RPMI8226 (cell line): ENCODE measurements at places on chromosomes 12 and 14.

DNA sequence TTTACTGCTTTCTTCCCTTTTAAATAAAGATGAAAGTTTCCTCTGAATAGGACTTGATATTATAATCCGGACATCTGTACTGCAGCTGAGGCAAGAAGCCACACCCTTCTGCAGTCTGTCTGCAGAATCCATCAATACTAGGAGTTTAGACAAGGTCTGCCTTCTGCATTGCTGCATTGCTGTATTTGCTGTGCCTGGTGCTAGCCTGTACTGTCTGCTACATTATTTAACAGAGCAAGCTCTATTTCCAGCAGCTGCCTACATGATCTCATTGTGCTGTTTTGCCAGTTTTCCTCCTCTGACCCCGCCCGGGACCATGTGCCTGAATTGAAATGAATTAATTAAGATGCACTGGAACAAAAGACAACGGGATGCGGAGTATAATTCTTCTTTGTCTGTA lies 1.7 kb downstream of the TUBA1A start:
- DNase-seq, result no peak

DNA sequence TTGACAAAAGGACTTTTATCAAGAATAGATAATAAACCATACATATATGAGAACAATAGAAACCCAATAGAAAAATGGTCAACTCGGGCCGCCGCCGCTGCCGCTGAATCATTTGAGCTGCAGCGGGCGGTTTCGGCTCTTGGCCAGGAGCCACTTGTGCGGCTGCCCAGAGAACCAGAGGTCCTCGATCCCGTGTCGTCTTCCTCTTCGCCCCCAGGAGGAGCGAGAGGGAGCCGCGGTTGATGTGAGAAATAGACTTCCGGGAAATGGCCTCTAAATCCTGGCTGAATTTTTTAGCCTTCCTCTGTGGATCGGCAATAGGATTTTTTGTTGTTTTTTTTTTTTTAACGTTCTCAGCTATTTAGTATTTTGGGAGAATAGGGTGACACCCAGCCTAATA lies 44.8 kb downstream of the CPSF6 start:
- peak; percentile 79 for DNase-seq

GRCh38 chr12:124301084-124301654 lies 6.3 kb downstream of the RFLNA start:
- DNase-seq, result no peak

- DNase-seq, result no peak
These were observed 17.8 kb downstream of the E2F7 start for GRCh38 chr12:77047341-77048109.

- no peak for DNase-seq
These were observed 84.6 kb downstream of the GALNT9 start for GRCh38 chr12:132244724-132245295.

DNA sequence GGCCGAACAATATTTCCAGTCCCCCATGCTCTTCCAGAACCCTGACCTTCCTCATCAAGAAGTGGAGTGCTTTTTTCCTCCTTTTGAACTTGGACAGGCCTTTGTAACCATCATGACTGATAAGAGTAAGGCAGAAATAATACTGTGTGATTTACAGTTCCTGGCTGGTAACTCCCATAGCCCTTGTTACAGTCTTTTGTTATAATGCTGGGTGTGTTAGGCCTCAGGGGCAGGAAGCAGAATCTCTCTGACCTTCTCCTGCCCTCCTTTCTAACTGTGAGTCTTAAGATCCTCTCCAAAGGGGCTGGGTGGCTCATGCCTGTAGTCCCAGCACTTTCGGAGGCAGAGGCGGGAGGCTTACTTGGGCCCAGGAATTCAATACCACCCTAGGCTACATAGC lies 59.5 kb downstream of the BCAT1 start:
- no peak for DNase-seq

DNA sequence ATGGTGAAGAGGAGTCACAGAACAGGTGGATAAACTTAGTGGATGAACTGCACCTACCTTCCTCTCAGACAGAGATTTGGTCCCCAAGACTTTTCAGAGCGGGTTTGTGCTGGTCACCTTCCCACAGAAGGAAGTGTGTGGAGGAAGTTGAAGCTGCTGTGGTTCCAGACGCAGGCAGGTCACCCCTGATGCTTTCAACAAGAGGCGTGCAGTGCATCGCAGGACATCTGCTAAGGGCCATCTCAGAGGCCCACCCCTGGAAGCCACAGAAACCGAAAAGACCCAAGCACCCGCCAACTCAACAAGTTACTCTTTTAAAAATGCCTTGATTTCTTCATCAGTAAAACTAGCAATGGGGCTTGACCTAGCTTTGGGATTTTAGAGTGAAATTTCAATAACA lies 1.0 kb upstream of the GPX2 start:
- DNase-seq, result no peak

- DNase-seq, result peak; percentile 56
These were observed 718.0 kb downstream of the C12orf50 start for GRCh38 chr12:87311206-87311605.

GRCh38 chr14:104095426-104096310 lies 10.2 kb downstream of the ASPG start:
- no peak for DNase-seq

DNA sequence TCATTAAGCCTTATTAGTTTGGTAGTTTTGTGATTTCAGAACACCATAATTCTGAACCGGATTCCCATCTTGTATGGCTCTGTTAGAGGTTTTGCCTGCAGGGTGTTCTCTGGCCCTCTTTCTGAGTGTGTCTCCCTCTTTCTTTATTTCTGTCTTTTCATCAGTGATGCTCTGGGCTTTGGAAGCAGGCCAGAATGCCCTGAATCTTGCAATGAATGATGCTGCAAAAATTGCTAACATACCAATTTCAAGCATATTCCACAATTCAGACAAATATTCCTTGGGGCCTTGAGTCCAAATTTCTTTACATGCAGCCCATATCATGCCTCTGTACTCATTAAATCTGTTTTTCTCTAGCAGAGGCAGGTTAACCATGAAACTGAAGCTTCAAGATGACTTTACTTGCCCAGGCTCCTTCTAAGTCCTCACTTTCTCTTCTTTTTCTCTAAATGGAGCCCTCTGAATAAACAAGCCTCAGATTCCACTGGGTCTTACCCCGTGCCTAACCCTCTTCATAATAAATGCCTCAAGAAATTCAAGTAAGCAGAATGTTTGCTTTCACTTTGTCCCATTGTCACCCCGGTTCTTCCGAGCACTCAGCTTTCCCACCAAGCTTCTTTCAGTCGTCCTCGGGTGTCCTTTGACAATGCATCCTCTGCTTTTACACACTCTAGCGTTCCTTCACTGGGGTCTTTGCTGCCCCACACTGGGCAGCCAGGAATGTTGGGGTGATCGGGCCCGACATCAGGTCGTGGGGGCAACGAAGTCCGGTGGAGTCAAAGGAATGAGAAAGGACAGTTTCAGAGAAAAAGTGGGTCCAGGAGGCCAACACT lies 78.8 kb upstream of the SLC38A4 start:
- no peak for DNase-seq

DNA sequence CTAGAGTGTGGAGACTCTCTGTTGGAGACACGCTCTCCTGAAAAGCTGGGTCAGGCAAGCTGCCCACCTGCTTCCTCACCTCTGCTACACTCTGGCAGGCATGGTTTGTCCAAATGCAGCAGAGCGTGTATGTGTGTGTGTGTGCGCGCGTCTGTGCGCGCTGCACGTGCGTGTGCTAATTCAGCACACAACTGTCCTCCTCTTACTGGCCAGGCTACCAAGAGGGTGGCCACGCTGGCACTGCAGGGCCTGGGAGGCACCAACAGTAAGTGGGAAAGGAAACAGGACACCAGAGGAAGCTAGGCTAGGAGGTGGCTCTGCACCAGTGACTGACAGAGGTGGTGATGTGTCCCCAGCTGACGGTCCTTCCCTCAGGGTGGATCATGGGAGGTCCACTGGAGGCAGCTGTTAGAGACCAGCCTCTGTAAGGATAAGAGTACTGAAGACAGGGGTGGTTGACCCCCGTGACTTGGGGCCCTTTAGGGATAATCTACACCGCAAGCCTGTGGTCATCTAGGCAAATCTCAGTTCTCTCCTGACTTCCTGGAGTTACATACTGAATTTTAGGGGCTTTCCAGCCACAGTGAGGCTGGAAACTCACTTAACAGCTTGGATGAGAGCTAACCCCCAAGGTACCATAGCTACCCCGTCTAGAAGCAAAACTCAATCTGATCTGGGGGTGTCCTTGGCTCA lies 15.6 kb upstream of the TFCP2 start:
- no peak for DNase-seq

DNA sequence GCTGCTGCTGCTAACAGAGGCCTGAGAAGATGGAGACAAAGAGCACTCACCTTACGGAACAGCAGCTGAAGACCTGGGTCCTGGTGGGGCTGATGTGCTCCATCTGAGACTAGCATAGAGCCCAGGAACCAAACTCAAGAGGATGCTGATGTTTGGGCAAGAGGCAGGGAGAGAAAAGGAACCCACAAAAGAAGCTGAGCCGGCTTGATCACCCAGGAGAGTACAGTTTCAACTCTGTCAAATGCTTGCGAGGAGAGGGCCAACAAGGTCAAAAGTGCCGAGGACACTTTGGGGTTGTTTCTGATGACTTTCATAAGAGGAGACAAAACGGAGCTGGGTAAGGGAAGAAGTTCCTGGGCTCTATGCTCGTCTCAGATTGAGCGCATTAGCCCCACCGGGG lies 17.3 kb upstream of the NT5DC3 start:
- no peak for DNase-seq

GRCh38 chr14:35866595-35867279 lies 40.6 kb downstream of the BRMS1L start:
- no peak for DNase-seq

DNA sequence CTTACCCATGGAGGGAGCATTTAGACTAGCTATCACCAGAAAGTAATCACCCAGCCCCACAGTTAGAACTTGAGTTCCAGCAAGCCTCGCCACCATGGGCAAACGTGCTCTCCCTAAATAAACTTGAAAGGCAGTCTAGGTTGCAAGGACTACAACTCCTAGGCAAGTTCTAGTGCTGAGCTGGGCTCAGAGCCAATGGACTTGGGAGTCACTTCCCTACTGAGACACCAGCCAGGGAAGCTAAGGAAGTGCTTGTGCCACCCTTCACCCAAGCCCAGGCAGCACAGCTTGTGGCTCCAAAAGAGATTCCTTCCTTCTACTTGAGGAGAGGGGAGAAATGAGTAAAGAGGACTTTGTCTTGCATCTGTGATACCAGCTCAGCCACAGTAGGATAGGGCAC lies 57.9 kb downstream of the SLCO1A2 start:
- DNase-seq, result no peak

GRCh38 chr14:64760146-64760755 lies 56.0 kb downstream of the PLEKHG3 start:
- DNase-seq, result peak; percentile 57

- no peak for DNase-seq
These were observed 71.7 kb upstream of the FERMT2 start for GRCh38 chr14:53022593-53022992.

GRCh38 chr14:82354126-82354525 lies 820.5 kb upstream of the SEL1L start:
- no peak for DNase-seq

GRCh38 chr12:107702106-107702505 lies 16.5 kb downstream of the PWP1 start:
- no peak for DNase-seq

GRCh38 chr12:79769189-79769859 lies 78.6 kb upstream of the PAWR start:
- DNase-seq, result no peak

DNA sequence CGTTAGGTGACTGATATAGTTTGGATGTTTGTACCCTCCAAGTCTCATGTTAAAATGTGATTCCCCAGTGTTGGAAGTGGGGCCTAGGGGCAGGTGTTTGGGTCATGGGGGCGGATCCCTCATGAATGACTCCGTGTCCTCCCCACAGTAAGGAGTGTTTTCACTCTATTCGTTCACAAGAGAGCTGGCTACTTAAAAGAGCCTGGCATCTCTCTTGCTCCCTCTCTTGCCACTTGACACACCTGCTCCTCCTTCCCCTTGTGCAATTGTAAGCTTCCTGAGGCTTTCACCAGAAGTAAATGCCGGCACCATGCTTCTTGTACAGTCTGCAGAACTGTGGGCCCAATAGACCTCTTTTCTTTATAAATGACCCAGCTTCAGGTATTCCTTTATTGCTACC lies 2.6 kb downstream of the IFI27L2 start:
- DNase-seq, result no peak
